ENCODE measurements at places on chromosomes 5 and 9.

DNA sequence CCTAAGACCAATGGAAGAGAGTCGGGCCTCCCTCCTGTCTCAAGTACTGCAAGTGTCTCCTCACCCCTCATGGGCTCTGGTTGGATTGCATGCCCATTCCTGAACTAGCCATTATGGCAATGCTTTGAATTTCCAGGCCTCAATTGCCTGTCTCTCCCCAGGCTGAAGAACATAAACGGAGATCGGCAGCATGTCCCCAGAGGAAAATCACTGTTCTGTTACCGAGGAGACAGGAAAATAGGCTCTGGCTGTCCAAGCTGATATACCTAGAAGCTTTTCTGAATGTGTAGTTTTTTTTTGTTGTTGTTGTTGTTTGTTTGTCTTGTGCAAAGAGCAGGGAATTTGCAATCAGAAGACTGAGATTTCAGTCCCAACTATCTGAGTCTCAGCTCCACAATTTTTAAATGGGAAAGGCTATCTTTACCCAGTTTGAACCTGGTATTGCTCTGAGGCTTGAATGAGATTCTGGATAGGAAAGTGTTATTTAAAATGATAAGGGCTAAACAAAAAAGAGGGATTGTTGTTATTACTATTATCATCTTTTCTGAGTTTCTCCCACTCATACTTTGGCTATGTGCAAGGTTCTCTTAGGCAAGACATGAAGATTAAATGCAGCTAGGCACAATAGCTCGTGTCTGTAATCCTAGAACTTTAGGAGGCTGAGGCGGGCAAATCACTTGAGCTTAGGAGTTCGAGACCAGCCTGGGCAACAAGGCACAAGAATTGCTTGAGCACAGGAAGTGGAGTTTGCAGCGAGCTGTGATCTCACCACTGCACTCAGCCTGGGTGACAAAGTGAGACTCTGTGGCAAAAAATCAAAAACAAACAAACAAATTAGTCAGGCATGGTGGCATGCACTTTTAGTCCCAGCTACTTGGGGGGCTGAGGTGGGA, 77.2 kb upstream of the KLF9 start:
- no peak for DNase-seq

DNA sequence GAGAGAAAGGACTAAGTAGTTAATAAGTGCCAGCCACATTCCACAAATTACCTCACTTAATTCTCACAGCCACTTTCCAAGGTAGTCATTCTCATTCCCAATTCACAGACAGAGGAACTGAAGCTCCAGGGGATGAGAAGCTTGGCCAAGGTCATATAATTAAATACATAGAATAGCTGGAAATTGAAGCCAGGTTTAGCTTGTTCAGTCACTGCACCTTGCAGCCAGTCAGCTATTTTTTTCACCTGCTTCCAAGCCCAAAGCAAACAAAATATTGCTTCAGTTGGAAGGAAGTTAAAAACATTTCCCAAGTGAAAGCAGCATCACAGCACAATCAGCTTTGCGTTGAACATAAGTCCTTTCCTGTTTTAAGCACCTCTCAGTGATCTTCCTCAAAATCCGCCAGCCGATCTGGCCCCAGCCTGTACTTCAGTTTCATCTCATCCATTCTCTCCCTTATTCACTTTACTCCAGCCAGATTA, 4.8 kb downstream of the ALDH1A1 start:
- DNase-seq, result no peak

- no peak for DNase-seq
Observed at GRCh38 chr5:160158087-160158486, 38.8 kb upstream of the PWWP2A start.

DNA sequence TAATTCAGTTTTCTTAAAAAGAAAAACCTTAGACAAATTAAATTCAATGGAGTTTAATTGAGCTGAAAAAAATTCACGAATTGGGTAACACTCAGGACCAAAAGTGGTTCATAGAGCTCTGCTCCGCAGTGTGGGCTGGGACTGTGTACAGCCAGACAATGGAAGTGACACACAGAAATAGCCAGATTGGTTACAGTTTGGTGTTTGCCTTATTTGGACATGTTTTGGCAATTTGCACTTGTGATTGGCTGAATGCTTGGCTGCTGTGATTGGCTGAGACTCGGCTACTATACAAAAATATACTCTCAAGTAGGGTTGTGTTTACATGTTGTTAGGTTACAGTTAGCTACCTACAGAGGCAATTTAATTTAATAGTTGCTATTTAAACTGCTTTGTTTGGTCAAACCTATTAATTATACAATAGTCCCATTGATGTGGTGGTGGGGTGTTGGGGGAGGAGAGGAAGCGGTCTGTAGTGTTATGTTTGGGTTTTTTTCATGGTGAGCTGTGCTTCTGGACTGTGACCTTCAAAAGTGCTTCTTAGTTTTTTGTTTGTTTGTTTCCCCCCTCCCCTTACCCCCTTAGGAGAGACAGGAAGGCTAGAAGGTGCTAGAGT, 95.2 kb downstream of the CNTLN start:
- no peak for DNase-seq

- DNase-seq, result no peak
Observed at GRCh38 chr9:107938801-107939386, 449.3 kb upstream of the KLF4 start.

- DNase-seq, result no peak
Observed at GRCh38 chr5:5666369-5666768, 243.9 kb downstream of the ICE1 start.

DNA sequence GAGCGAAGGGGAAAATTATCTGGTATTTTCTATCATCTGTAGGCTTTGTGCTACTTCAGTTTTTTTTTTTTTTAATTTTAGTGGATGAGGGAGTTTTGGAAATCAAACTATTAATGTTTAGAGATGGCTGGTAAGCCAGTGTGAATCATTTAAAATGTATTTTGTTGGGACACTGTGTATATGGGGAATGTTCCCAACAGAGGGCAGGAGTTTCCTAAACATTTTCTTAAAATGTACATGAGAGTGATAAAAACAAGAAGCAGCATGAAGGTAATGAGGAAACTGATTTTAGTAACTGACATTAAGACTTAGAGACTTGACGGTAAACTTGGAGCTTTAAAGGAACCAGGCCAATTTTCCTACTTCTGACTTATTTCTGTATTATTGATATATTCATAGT, 68.2 kb upstream of the ITGA2 start:
- DNase-seq, result no peak

DNA sequence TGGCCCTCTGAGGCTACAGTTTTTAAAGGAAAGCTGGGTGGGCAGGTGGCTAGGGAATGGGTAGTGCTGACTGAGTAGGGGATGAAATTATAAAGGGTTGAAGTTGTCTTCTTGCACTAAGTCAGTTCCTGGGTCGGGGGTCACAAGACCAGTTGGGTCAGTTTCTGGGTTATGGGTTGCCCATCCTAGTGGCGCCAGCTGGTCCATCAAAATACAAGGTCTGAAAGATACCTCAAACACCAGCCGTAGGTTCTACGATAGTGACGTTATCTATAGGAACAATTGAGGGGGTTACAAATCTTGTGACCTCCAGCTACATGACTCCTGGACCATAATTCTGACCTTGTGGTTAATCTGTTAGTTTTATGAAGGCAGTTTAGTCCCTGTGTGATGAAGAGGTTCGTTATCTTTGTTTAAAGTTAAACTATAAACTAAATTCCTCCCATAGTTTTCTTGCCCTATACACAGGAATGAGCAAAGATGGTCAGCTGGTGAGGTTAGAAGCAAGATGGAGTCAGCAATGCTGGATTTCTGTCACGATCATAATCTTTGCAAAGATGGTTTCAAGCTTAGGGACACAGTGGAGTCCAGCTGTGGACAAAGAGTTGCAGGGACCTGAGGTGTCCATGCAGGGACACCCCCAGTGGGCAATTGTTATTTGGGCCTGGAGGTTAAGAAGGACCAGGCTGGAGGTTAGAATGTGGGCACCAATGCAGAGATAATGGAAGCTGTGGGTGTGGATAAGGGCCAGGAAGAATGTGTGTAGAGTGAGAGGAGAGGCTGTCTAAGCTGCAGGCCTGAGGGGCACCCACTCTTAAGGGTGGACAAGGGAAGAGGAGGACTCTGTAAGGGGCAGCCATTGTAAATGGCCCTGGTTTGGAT, 14.0 kb upstream of the CREBRF start:
- no peak for DNase-seq

GRCh38 chr5:136808756-136809155, 443.4 kb upstream of the TRPC7 start:
- DNase-seq, result no peak

Measured in activated CD4-positive, alpha-beta T cell treated with anti-CD3 and anti-CD28 coated beads for 4 hours (primary cell).